Panc1 (cell line): ENCODE measurements at places on chromosomes 2 and 18.
A peak's percentile ranks its signal among the peaks of the same experiment; 100 is the strongest.

- no peaks in the 10 kb centered on the region for H3K36me3 ChIP-seq
- H3K4me1 ChIP-seq: peaks cover 25% of the 10 kb centered on the region
Measured at GRCh38 chr2:119771331-119771730, 11.6 kb downstream of the PTPN4 start.

- H3K4me1 ChIP-seq: no peaks in the 10 kb centered on the region
- no peaks in the 10 kb centered on the region for H3K27me3 ChIP-seq
- H3K27ac ChIP-seq: no peak overlapping the region
- H3K4me3 ChIP-seq: no peak overlapping the region
- DNase-seq: no peak
- H3K36me3 ChIP-seq: no peaks in the 10 kb centered on the region
Measured at GRCh38 chr2:65754219-65754618, 321.8 kb upstream of the SPRED2 start.

- H3K4me1 ChIP-seq: no peaks in the 10 kb centered on the region
- no peaks in the 10 kb centered on the region for H3K36me3 ChIP-seq
- DNase-seq: no peak
- no peak overlapping the region for H3K27ac ChIP-seq
- H3K27me3 ChIP-seq: peaks cover 10% of the 10 kb centered on the region; the same call in 1 of the 2 replicates
Measured at GRCh38 chr2:2707206-2707991, 376.3 kb upstream of the MYT1L start.

DNA sequence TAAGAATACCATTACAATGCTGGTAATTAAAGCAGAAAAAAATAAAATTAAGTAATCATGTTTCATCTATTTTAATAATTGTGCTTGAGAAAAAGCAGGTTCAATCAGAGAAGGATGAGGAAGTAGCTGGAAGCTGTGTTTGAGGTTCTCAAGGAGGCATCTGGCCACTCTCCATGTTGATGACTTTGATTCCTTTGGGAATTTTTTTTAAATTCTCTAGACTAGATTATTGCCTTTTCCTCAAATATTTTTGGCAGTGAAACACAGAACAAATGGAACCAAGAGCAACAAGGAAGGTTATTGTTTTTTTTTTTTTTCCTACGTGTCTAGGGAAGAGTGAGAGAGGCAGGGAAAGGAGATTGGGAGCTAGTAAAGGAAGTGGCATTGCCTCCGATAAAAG, 99.9 kb upstream of the NRP2 start:
- H3K27me3 ChIP-seq: no peaks in the 10 kb centered on the region
- no peak overlapping the region for H3K4me3 ChIP-seq
- H3K36me3 ChIP-seq: no peaks in the 10 kb centered on the region
- H3K27ac ChIP-seq: no peak overlapping the region
- H3K4me1 ChIP-seq: no peaks in the 10 kb centered on the region

DNA sequence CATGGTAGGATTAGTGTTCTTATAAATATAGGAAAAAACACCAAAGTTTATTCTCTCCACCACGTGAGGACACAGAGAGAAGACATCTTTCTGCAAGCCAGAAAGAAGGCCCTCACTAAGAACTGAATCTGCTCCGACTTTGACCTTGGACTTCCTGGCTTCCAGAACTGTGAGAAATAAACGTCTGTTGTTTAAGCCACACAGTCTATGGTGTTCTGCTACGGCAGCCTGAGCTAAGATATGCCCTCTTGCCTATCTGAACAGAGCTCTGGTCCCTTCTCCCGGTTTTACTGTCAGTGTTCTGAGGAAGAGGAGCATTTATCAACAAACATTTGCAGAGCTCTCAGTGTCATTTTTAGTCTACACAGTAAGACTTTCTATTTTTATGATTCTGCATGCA, 131.3 kb downstream of the DOK6 start:
- H3K27me3 ChIP-seq: no peaks in the 10 kb centered on the region
- H3K4me3 ChIP-seq: no peak overlapping the region
- H3K36me3 ChIP-seq: no peaks in the 10 kb centered on the region

DNA sequence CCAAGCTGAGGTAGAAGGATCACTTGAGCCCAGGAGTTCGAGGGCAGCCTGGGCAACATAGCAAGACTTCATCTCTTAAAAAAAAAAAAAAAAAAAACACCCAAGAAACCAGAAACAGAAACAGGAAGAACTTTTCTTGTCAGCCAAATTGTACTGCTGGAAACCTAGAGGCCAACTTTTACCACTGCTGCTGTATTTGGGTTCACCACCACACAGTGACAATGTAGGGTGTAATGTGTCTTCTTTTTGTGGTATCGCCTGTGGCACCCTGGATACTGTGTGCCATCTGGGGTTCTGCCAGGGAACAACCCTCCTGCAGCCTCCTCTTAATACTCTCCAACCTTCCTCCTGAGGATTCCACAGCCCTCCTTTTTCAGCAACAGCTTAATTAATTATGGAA, 72.6 kb downstream of the STK39 start:
- DNase-seq: no peak
- H3K27me3 ChIP-seq: no peaks in the 10 kb centered on the region
- no peaks in the 10 kb centered on the region for H3K36me3 ChIP-seq

GRCh38 chr2:231692847-231693246, 15.5 kb upstream of the PTMA start:
- no peaks in the 10 kb centered on the region for H3K4me1 ChIP-seq
- no peaks in the 10 kb centered on the region for H3K36me3 ChIP-seq
- no peak overlapping the region for H3K27ac ChIP-seq
- H3K27me3 ChIP-seq: no peaks in the 10 kb centered on the region
- no peak for DNase-seq

- H3K4me1 ChIP-seq: no peaks in the 10 kb centered on the region
- no peak for DNase-seq
- H3K4me3 ChIP-seq: no peak overlapping the region
- H3K36me3 ChIP-seq: no peaks in the 10 kb centered on the region
Measured at GRCh38 chr2:219968685-219969345, 341.4 kb downstream of the SLC4A3 start.

GRCh38 chr18:42392416-42392815, 437.4 kb downstream of the PIK3C3 start:
- H3K36me3 ChIP-seq: no peaks in the 10 kb centered on the region
- DNase-seq: no peak
- no peak overlapping the region for H3K27ac ChIP-seq
- no peak overlapping the region for H3K4me3 ChIP-seq

DNA sequence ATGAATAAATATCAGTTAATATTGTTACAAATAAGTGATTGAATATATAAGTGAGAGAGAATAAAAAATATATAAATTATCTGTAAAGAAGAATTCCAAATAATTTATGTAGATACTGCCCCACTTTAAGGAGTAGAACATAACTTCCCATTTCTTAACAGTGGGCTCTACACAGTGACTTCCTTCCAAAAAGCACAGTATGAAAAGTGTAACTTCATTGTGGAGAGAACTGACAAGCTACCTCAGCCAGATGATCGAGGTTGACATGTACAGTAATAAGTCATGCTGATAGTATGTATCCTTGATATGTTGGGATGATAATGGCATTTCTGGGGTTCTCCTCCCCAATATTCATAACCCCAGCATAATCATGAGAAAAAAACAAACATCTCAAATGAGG, 191.9 kb upstream of the FN1 start:
- no peaks in the 10 kb centered on the region for H3K4me1 ChIP-seq
- no peak overlapping the region for H3K27ac ChIP-seq
- no peaks in the 10 kb centered on the region for H3K36me3 ChIP-seq
- H3K4me3 ChIP-seq: no peak overlapping the region
- H3K27me3 ChIP-seq: no peaks in the 10 kb centered on the region

DNA sequence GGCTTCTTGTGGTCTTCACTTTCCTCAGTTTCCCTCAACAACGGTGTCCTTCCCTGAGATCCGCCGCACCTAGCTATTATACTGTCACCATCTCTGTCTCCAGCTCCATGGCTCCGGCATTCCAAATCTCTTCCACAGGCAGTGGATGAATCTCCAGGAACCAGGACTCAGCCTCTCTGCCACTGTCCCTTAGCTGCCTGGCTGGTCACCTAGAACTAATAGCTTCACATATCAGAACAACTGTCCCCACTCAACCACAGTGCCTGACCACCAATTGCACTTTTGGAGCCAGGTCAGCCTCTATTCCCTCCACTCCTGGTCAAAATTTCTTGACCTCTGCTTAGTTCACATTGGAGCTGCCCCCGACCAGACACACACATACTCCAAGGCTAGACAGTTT, 38.1 kb upstream of the AFF3 start:
- H3K4me1 ChIP-seq: no peaks in the 10 kb centered on the region; the same call in 1 of the 2 replicates
- no peaks in the 10 kb centered on the region for H3K36me3 ChIP-seq
- no peak for DNase-seq
- peaks cover 6% of the 10 kb centered on the region; the same call in 1 of the 2 replicates for H3K27me3 ChIP-seq

DNA sequence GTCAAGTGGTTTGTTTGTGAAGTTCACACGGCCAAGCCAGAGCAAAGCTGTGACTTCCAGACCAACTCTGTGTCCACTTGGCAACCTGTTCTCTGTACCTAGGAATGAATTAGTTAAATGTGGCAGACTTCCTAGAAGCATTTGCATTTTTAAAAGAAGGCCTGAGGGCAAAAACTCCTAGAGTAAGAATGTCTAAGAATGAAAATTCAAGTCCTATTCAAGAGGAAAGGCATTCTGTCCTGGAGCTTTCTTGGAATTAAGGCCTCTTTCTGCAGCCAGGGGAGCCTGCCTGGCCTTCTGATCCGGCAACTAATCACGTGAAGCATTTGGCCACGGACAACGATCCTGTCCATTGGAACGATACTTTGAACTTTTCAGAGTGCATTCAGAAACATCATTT, 155.0 kb downstream of the SETBP1 start:
- H3K4me1 ChIP-seq: no peaks in the 10 kb centered on the region
- no peak for DNase-seq
- no peaks in the 10 kb centered on the region for H3K27me3 ChIP-seq
- no peak overlapping the region for H3K4me3 ChIP-seq
- no peak overlapping the region for H3K27ac ChIP-seq

- H3K27me3 ChIP-seq: no peaks in the 10 kb centered on the region
- H3K4me3 ChIP-seq: no peak overlapping the region
- H3K36me3 ChIP-seq: no peaks in the 10 kb centered on the region
- no peak overlapping the region for H3K27ac ChIP-seq
Measured at GRCh38 chr2:166491461-166491860, 2.6 kb downstream of the SCN7A start.

DNA sequence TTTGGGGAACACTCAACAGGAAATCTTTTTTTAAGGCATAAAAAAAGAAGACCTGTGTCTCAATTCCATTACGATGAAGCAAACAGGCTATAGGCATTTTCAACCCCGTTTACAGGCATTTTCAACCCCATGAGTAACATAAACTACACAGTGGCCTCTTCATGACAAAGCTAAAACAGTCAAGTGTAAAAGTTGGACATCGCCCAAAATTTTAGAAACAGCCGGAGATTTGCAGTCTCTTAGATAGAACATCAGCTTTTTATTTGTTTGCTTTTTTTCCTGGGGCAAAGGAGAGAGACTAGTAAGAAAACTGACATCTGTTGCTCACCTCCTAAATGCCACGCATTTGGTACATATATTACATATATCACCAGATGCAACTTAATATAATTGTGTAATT, 173.7 kb downstream of the CMPK2 start:
- H3K27ac ChIP-seq: no peak overlapping the region
- no peaks in the 10 kb centered on the region for H3K4me1 ChIP-seq
- no peak overlapping the region for H3K4me3 ChIP-seq
- no peaks in the 10 kb centered on the region for H3K36me3 ChIP-seq
- DNase-seq: no peak
- no peaks in the 10 kb centered on the region for H3K27me3 ChIP-seq

DNA sequence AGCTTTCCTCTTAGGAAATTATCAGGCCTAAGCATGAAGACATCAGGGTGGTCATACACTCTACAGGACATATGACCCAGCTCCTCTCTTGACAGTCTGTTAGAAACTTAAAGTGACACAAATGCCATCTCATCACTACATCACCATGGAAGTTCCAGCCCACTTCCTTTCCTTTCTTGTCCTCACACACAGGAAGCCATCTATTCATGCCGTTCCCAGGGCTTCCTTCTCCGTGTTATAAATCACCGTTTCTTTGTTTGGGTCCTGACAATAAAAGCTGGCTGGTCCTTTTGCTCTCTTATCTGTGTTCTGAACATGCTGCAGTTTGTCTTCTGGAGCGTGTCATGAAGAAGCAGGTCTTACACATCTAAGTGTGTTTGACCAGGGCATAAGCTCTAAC, 692.1 kb upstream of the CELF4 start:
- H3K27ac ChIP-seq: no peak overlapping the region
- no peaks in the 10 kb centered on the region for H3K4me1 ChIP-seq
- no peak overlapping the region for H3K4me3 ChIP-seq

DNA sequence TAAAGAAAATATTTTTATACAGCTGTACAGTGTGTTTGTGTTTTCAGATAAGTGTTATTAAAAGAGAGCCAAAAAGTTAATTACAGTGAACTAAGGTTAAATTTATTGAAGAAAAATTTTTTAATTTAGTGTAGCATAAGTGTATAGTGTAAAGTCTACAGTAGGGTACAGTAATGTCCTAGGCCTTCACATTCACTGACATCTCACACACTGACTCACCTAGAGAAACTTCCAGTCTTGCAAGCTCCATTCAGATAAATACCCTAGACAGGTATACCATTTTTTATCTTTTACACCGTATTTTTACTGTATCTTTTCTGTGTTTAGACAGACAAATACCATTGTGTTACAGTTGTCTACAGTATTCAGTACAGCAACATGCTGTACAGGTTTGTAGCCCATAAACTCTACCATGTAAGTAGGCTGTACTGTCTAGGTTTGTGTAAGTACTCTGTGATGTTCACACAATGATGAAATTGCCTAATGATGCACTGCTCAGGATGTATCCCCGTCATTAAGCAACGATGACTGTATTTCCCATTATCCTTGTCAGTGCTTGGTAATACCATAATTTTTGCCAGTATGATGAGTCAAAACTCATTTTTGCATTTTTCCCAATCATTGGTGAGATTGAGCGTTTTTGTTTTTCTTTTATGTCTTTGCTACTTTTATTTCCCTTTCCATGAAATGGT, 48.2 kb upstream of the B3GNT2 start:
- H3K4me3 ChIP-seq: no peak overlapping the region
- DNase-seq: no peak
- no peaks in the 10 kb centered on the region for H3K36me3 ChIP-seq
- no peak overlapping the region for H3K27ac ChIP-seq

DNA sequence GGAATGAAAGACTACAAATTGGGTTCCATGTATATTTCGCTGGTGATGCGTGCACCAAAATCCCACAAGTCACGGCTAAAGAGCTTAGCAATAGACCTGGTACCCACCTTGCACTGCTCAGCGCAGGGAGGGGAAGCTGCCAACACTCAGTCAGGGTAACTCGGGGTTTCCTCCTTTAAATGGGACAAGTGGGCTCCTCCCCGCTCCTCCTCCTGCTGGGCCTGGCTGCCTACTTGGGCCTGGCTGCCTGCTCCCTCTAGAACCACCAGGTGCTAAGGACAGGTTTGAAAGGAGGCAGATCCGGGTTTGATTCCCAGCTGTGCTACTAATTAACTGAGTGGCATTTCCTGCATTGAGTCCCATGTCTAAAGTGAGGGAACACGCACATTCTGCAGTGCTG, 23.4 kb downstream of the MYO7B start:
- no peak for DNase-seq
- H3K27me3 ChIP-seq: peaks cover 4% of the 10 kb centered on the region; the same call in 1 of the 2 replicates
- no peaks in the 10 kb centered on the region for H3K36me3 ChIP-seq
- no peak overlapping the region for H3K4me3 ChIP-seq

DNA sequence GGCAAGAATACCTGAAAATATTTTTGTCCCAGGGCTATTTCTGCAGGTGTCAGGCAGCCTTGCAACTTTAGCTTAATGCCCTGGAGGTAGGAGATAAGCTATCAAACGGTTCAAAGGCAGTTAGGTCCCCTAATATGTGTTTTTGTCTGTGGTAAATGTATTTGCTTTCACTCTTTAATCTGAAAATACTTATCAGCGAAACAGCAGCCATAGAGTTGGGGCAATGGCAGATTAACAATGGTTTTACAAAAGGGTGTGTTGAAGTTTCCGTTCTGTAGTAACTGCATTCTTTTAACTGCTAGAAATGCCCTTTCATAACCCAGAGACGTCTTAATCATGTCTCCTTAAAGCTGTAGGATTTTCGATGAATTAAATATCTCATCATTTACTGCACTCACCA, 265.0 kb upstream of the TRIB2 start:
- no peaks in the 10 kb centered on the region for H3K36me3 ChIP-seq
- DNase-seq: no peak
- H3K27ac ChIP-seq: peak overlapping the region; percentile 41; the same call in 1 of the 2 replicates
- no peaks in the 10 kb centered on the region for H3K27me3 ChIP-seq
